Activated CD4-positive, alpha-beta memory T cell treated with anti-CD3 and anti-CD28 coated beads, Interleukin-2, amount 10 ng/mL, durations not matched to agents 7 days and 5 days (primary cell): ENCODE measurements at places on chromosomes 5 and 9. TPM values are rescaled to one million over a fixed set of nuclear protein-coding genes. Genes with fewer than 3 reads are reported as not detected.

- H3K27me3 ChIP-seq, result no peaks in the 10 kb centered on the region
- H3K4me3 ChIP-seq, result no peak overlapping the region
Observed at GRCh38 chr9:106993603-106994002, 130.6 kb downstream of the ZNF462 start.

GRCh38 chr5:2562036-2562435, 189.4 kb downstream of the IRX2 start:
- no peak for DNase-seq
- H3K27me3 ChIP-seq, result no peaks in the 10 kb centered on the region
- no peak overlapping the region for H3K27ac ChIP-seq
- H3K36me3 ChIP-seq, result no peaks in the 10 kb centered on the region

The CCNJL gene
- not detected for total RNA-seq

DNA sequence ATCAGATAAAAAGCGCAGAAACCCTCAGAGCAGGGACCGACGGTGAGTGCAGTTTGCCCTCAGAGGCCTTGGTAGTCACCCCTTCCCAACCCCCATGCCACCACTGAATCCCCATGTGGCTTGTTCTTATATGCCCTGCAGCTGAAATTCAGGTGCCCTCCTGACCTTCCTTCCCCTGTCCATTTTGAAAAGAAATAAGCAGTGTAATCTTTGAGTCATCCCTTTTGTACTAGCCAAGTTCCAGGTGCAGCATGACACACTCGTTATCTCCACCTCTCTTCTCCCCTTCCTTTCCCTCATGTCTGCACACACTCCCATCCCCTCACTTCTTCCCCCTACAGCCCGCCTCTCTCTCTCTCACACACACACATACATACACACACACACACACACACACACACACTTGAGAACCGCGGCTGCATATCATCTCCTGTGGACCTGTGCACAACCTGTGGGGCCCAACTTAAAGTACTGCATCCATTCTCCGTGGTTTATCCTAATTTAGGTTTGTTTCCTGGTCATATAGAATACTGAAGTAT, 53.1 kb downstream of the SYK start:
- H3K27ac ChIP-seq, result no peak overlapping the region
- H3K36me3 ChIP-seq, result no peaks in the 10 kb centered on the region
- peaks cover 3% of the 10 kb centered on the region for H3K4me1 ChIP-seq
- no peak overlapping the region for H3K4me3 ChIP-seq
- no peak for DNase-seq
- H3K27me3 ChIP-seq, result peaks cover 26% of the 10 kb centered on the region

The ZNF782 gene
- total RNA-seq, result 3.1 TPM

The FBP2 gene
- not detected for total RNA-seq

- no peak overlapping the region for H3K27ac ChIP-seq
- no peaks in the 10 kb centered on the region for H3K4me1 ChIP-seq
- H3K4me3 ChIP-seq, result no peak overlapping the region
- DNase-seq, result no peak
- no peaks in the 10 kb centered on the region for H3K36me3 ChIP-seq
Observed at GRCh38 chr5:34625246-34625645, 30.9 kb upstream of the RAI14 start.

The TMEM171 gene
- not detected for total RNA-seq

DNA sequence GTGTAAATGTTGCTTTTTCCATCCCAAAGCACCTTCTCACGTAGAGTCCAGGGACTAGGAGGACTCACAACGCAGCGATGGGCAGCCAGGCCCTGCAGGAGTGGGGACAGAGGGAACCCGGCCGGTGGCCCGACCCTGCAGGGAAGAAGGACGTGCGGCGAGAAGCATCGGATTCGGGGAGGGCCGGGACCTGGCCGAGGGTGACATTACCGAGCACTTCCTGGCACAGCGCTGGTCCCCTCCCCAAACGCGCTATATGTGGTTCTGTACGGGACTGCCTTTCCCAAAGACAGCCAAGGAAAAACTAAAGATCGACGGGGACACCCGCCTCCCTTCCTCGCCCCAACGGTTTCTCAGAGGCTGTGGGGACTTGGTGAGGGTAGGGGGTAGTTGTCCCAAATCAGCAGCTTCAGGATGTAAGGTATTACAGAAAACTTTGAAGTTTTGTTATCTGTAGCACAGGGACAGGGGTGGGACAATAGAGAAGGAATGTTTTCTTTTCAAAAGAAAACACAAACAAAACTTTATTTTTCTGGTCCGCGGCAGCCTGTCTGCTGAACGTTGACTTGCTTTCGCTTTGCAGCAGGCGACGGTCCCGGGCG, 887 bp upstream of the MAP3K1 start:
- H3K27me3 ChIP-seq, result peaks cover 3% of the 10 kb centered on the region
- H3K27ac ChIP-seq, result peak overlapping the region; percentile 84
- peaks cover 38% of the 10 kb centered on the region for H3K4me1 ChIP-seq
- peaks cover 20% of the 10 kb centered on the region for H3K36me3 ChIP-seq
- H3K4me3 ChIP-seq, result peak overlapping the region; percentile 86
- DNase-seq, result peak; percentile 45

GRCh38 chr9:2800394-2801179, 43.3 kb downstream of the PUM3 start:
- H3K4me1 ChIP-seq, result peaks cover 4% of the 10 kb centered on the region
- no peak overlapping the region for H3K27ac ChIP-seq
- peaks cover 83% of the 10 kb centered on the region for H3K36me3 ChIP-seq
- no peak for DNase-seq
- H3K27me3 ChIP-seq, result no peaks in the 10 kb centered on the region

- peak; percentile 56 for DNase-seq
- no peak overlapping the region for H3K27ac ChIP-seq
- H3K36me3 ChIP-seq, result no peaks in the 10 kb centered on the region
- H3K4me3 ChIP-seq, result no peak overlapping the region
Observed at GRCh38 chr9:34403554-34404380, 27.1 kb upstream of the MYORG start.

- H3K27ac ChIP-seq, result no peak overlapping the region
- no peaks in the 10 kb centered on the region for H3K36me3 ChIP-seq
- H3K4me3 ChIP-seq, result no peak overlapping the region
Observed at GRCh38 chr5:155258161-155258560, 244.6 kb downstream of the KIF4B start.

- no peak overlapping the region for H3K27ac ChIP-seq
- peaks cover 16% of the 10 kb centered on the region for H3K4me1 ChIP-seq
- DNase-seq, result no peak
- peaks cover 84% of the 10 kb centered on the region for H3K36me3 ChIP-seq
Observed at GRCh38 chr5:169703813-169704212, 66.7 kb downstream of the DOCK2 start.

DNA sequence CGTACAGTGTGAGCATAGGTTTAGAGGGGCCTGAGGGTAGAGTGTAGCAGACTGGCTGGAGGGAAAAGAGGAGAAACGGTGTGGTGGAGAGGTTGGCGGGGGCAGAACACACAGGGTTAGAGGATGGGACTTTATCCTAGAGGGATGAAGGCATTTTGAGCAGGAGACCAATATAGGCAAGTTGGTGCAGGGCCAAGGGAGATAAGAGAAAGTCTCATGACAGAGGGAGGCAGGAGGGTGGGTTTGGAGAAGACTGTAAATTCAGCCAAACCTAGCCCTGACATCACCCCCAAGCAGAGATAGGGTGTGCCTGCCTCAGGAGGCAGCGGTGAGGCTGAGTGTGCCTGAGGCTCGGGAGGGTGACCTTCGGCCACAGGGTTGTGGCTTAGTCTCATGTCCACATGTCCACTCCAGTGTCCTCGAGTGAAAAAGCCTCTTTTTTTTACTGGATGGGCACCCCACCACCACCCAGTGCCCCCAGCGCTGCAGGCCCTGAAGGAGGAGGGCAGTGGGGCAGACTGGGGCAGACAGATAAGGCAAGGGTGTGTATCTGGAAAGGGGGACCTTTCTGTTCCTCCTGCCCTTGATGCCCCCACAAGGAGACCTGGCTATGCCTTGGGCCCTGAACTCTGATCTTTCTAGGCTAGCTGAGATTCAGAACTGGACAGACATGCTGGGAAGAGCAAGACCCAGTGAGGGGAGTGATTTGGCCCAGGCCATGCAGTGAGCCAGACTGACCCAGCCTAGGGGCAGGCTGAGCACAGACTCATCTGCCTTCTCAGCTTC, 108.7 kb downstream of the RGS3 start:
- DNase-seq, result no peak
- H3K36me3 ChIP-seq, result no peaks in the 10 kb centered on the region
- H3K27me3 ChIP-seq, result no peaks in the 10 kb centered on the region
- peaks cover 11% of the 10 kb centered on the region for H3K4me1 ChIP-seq
- H3K27ac ChIP-seq, result no peak overlapping the region

DNA sequence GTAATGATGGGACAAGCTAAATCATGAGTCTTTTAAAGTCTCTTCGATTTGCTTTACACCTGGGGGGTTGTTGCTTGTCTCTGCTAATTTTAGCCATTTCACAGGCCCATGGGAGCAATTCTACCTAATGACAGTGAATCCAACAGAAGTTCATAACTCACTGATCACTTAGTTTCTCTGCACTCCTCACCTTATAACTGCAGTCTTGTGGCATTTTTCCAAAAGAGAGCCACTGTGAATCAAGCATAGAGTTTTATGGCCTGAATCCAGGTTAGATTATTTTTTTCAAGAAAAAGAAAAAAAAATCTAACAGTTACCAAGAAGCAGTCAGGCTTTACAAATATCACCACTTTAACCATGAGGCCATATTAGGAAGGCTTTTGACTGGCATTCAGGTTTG, 1.5 kb upstream of the IL7R start:
- no peak for DNase-seq
- H3K27ac ChIP-seq, result peak overlapping the region; percentile 98
- H3K4me1 ChIP-seq, result peaks cover 87% of the 10 kb centered on the region
- no peaks in the 10 kb centered on the region for H3K27me3 ChIP-seq
- H3K36me3 ChIP-seq, result peaks cover 34% of the 10 kb centered on the region
- H3K4me3 ChIP-seq, result peak overlapping the region; percentile 79

DNA sequence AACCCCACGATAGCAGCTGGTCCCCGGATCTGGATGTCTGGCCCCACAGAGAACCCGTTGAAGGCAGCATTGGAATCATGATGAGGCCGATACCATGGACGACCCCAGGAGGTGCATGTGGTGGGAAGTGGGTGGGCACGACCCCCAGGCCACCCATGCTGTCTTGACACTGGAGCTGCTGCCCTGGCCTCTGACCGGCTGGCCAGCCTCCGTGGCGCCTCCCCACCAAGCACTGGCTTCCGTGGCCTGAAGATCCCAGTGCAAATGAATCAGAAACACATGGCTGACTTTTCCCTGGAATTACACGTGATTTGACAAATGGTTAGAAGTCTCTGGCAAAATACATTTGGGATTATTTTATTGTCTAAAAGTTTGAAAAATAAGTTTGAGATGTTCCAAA, 259.0 kb upstream of the IRX1 start:
- DNase-seq, result no peak
- no peak overlapping the region for H3K27ac ChIP-seq
- H3K36me3 ChIP-seq, result no peaks in the 10 kb centered on the region
- H3K27me3 ChIP-seq, result no peaks in the 10 kb centered on the region
- no peak overlapping the region for H3K4me3 ChIP-seq

DNA sequence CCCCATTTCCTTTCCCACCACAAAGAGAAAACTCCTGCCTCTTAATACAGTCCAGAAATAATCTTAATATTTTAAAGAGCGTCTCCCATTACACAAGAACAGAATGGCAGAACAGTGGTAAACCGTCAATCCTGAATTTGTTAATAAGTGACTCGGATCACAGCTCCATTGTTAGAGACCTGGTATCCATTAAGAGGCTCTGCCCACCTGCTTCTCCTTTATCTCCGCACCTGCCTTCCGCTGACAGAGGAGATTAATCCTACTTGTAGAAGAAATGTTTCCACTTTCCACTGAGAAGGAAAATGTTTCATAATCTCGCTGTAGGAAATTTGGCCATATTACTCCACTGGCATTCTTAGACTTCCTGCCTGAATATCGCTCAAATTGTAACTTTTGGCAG, 1493.2 kb downstream of the MAT2B start:
- no peaks in the 10 kb centered on the region for H3K4me1 ChIP-seq
- H3K4me3 ChIP-seq, result no peak overlapping the region
- DNase-seq, result no peak
- no peaks in the 10 kb centered on the region for H3K36me3 ChIP-seq
- no peak overlapping the region for H3K27ac ChIP-seq

- H3K36me3 ChIP-seq, result peaks cover 17% of the 10 kb centered on the region
- no peaks in the 10 kb centered on the region for H3K4me1 ChIP-seq
- no peaks in the 10 kb centered on the region for H3K27me3 ChIP-seq
- no peak overlapping the region for H3K4me3 ChIP-seq
Observed at GRCh38 chr5:78127875-78128274, 166.6 kb downstream of the AP3B1 start.

- no peak overlapping the region for H3K4me3 ChIP-seq
- no peaks in the 10 kb centered on the region for H3K27me3 ChIP-seq
- H3K36me3 ChIP-seq, result no peaks in the 10 kb centered on the region
- H3K27ac ChIP-seq, result no peak overlapping the region
Observed at GRCh38 chr5:133232435-133232834, 180.6 kb downstream of the HSPA4 start.

- H3K36me3 ChIP-seq, result peaks cover 10% of the 10 kb centered on the region
- no peak overlapping the region for H3K4me3 ChIP-seq
Observed at GRCh38 chr9:93651521-93651950, 75.2 kb downstream of the PHF2 start.

DNA sequence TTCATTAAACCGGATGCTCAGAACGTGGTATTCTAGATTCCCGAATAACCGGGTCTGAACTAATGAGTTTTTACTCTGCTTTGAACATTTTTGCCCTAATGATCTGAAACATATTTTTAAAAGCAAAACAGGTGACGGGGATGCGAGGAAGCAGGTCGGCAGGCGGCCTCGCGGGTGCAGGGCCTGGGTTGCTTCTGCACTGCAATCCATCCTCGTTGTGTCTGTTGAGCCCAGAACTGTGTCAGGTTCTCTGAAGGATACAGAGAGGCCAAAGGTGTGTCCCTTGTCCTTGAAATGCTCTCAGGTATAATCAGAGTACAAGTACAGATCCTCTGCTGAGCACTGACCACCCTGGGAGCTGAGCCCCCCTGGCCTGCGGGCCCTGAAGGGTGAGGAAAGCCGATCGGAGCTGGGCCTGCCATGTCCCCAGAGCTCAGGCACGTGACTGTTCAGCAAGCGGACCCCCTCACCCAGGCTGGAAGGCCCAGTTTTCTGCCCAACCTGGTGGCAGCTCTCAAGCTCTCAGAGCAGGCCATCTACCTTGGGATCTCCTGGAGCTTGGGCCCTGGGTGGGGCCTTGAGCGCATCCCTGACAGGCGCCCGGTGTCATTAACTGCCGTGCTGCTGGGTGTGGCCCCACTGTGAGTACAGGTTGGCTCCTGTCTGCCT, 151.8 kb downstream of the OLFM1 start:
- H3K4me1 ChIP-seq, result no peaks in the 10 kb centered on the region
- no peak for DNase-seq
- no peaks in the 10 kb centered on the region for H3K27me3 ChIP-seq

The CDKN2B gene
- total RNA-seq, result 3.4 TPM

The PCDHAC2 gene
- not detected for total RNA-seq

DNA sequence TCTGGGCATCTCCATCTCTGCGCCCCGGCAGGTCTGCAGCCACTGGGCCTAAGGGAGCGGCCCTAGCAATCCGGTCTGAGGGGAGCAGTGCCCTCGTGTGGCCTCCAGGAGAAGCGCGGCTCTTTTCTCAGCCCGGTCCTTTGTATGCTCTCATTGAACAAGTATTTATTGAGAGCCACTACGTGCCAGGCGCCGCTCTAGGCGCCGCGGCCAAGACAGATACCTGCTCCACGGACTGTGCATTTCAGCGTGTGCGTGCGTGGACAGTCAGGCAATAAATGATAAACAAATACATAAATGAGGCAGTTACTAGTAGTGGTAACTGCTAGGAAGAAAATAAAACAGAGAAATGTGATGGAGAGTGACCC, 2.3 kb upstream of the SLC4A9 start:
- DNase-seq, result peak; percentile 87
- H3K27ac ChIP-seq, result peak overlapping the region; percentile 61
- no peaks in the 10 kb centered on the region for H3K36me3 ChIP-seq
- peaks cover 25% of the 10 kb centered on the region for H3K4me1 ChIP-seq
- H3K4me3 ChIP-seq, result peak overlapping the region; percentile 71

The PCDHGC3 gene
- total RNA-seq, result not detected

- peak within 1 kb of the TSS; percentile 64 for H3K4me3 ChIP-seq
- H3K4me1 ChIP-seq, result peaks cover 22% of the 10 kb centered on the region
- H3K36me3 ChIP-seq, result peaks cover 6% of the 10 kb centered on the region
- H3K27ac ChIP-seq, result no peak within 1 kb of the TSS
Observed at GRCh38 chr5:80487829-80488721, at the start of gene FAM151B. Gene FAM151B (plus strand): TSS chr5:80488100. CDS start chr5:80488124, 24 bp downstream.
